ENCODE measurements at places on chromosomes 2 and 18.

DNA sequence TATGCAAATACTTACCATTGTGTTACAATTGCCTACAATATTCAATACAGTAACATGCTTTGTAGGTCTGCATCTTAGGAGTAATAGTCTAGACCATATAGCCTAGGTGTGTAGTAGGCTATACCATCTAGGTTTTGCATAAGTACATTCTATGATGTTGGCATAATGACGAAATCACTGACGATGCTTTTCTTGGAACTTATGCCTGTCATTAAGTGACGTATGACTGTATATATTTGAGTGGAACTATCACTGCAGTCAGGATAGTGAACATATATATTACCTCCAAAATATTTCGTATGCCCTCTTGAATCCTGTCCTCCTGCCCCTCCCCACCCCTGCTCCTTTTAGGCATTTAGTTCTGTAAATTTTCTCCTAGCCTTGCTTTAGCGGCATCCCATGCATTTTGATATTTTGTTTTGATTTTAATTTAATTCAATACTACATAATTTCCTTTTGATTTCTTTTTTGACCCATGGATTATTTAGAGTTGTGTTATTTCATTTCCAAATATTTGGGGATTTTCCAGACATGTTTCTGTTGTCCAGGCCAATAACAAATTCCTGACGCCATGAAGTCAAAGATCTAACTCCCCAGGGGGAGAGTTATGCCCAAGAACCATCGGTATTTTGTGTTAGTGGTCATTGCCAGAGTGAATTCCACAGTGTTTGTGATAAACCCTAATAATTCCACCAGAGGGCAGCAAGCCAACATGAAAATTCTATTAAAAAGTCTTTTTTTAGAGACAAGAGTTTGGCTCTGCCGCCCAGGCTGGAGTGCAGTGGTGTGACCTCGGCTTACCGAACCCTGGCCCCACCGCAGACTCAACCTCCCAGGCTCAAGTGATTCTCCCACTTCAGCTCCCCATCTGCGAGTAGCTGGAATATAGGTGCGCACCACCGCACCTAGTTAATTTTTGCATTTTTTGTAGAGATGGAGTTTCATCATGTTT lies 24.2 kb upstream of the CASP8 start:
- DNase-seq: peak; percentile 61

DNA sequence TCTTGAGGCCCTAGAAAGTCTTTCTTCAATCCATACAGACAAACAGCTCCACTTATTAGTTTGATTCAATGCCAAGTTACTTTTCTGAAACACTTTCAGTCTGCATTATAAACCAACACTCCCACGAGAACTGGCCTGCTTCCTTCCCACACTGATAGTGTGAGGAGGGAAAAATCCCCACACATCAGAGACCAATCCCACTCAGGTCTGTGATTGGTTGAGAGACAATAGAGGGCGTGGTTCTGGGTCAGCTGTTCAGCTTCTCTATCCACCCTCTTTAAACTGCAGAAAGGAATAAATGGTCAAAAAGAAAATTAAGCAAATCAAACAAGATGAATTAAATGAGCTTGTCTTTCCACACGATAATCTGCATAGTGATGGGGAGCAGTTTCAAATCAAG lies 152.5 kb downstream of the NRP2 start:
- DNase-seq: no peak

DNA sequence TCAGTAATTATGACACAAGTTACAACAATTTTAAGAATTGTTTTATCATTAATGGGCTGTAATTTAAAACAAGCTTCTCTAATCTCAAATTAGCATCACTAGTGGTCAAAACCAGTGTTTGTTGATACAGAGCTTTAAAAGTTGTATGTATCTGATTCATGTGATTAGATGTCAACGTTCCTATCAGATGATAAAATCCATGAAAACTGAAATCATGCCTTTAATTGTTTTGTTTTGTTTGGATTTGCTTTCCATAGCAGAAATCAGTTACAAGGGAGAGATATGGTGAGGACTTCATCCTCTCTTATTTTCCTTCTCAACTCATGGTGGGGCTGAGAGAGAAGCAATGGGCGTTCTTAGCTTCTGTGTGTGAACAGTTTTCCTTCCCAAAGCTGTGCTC lies 469.6 kb downstream of the PID1 start:
- no peak for DNase-seq

GRCh38 chr2:45696708-45697107 lies 45.2 kb downstream of the PRKCE start:
- no peak for DNase-seq

DNA sequence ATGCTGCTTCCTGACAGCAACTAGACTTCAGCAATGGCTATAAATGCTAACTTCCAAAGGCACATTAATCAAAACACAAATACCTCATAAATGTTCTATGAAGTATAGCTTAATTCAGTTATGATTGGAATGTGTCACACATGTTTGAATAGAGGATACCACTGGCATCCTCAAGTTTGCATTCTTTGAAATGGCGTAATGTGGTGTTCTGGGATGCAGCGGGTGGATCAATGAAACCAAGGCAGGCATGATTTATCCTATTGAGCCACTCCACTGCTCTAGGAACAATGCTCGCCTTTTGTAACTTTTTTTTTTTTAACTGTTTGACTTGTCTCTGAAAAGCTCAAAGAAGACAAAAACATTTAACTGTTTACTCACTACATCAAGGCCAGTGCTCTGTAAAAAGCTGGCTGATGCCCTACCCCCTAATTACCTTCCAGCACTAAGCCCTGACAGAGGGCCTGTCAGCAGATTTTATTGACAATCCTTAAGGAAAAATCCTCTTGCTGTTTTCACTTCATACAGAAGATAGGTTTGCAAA lies 278.8 kb upstream of the SESTD1 start:
- DNase-seq: no peak

GRCh38 chr2:29276151-29276550 lies 160.9 kb downstream of the CLIP4 start:
- DNase-seq: no peak

All from ecto neural progenitor cell (in vitro differentiated cells).